Mucosa of gallbladder (tissue), 1 donor: ENCODE measurements at places on chromosomes 6 and 20.

- DNase-seq: no peak
Measured at GRCh38 chr20:4490606-4491280, 231.0 kb upstream of the PRND start.

GRCh38 chr6:108497883-108498282 is 62.8 kb upstream of the FOXO3 start:
- DNase-seq: no peak

DNA sequence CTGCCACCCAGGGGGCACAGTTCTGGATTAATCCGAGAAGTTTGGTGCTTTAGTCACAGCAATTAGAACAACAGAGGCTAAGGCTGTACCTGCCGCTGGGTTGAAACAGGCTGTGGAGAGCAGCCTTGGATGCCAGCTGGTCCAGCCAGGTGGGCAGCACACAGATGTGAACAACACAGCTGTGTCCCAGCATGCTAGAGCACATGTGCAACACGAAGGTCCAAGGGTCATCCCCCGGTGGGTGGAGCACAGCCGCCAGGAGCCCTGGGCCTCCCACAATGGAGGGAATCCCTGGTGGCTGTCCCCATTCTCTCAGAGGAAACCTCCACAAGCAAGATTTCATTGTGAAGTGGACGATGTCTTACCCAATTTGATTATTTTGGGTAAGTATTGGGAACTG is 99.2 kb upstream of the SYNDIG1 start:
- no peak for DNase-seq

GRCh38 chr6:35192301-35192860 is 21.4 kb upstream of the SCUBE3 start:
- DNase-seq: no peak

GRCh38 chr20:63696306-63696627 is 185 bp upstream of the TNFRSF6B start:
- DNase-seq: no peak

- DNase-seq: no peak
Measured at GRCh38 chr20:20211988-20212518, 155.9 kb upstream of the INSM1 start.

DNA sequence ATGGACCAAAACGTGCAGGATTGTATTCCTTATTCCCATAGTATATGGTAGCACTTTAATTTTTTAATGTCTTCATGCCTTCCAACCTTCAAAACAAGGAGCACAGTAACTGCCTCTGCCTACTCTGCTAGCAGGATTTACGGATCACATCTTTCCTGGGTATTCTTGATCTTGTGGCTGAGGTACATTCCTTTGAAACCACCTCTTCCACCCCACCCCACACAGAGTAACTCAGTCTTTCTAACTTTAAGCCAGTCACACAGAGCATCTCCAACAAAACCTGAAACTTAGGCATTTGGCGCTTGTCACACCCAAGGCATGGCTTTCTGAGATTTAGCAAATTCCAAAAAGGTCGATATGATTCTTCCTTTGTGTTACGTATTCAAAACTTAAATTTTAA is 2.3 kb upstream of the ID4 start:
- DNase-seq: no peak

DNA sequence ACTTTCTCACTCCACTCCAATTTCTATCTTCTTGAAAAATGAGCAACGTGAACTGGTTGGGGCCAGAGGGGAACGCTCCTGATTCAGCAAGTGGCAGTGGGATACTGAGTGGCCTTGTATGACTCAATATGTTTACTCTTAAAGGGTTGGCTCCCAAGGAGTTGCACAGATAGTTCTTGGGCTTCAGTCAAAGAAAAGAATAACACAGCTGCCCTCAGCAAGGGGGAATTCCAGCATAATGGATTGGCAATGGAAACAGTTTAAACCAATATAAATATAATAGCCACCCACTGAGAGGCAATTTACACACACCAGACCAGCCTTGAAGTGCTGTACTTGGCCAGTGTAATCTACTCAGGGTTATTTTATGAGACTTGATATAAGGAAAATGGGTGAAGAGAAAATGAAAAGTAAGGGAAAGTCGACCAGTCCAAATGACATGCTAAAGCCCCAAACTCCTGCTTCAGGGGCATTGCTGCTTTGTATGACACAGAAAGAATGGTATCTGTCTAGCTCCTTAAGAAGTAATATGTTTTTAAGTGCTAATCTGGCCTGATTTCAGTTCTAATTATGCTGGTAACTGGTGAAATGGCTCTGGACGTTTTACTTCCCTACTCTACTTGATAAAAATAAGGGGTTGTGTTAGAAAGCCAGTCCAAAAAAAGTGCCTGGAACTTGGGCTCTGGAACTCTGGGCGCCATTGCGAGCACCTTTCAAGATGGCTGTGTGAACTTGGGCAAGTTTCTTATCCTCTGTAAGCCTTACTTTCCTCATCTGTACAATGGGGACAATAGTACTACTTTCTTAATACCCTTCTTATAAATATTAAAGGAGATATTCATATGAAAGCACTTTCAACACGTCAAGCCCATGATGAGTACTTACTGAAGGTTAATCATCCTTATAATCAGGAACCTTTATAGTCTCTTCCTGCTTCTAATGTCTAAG is 712.9 kb upstream of the MAP3K7 start:
- no peak for DNase-seq

DNA sequence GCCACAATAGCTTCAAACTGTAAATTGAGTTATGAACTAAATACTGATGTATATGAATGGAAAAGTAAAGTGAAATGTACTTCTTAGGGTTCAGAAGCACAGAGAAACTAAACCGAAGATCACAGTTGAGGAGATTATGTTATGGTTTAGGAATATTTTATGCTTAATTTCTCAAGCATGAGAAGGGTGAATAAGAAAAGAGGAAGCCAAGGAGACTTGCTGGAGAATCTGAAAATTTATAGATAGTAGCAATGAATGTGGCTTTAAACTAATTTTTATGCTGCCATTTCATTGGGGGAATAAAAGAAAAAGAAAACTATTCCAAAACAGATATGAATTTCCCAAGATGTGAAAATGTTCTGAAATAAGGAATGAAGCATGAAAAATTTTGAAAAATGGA is 5.6 kb downstream of the ANKS1A start:
- DNase-seq: no peak

- no peak for DNase-seq
Measured at GRCh38 chr20:6709910-6710595, 57.4 kb upstream of the BMP2 start.

GRCh38 chr20:43460830-43461200 is 3.1 kb downstream of the SRSF6 start:
- no peak for DNase-seq

DNA sequence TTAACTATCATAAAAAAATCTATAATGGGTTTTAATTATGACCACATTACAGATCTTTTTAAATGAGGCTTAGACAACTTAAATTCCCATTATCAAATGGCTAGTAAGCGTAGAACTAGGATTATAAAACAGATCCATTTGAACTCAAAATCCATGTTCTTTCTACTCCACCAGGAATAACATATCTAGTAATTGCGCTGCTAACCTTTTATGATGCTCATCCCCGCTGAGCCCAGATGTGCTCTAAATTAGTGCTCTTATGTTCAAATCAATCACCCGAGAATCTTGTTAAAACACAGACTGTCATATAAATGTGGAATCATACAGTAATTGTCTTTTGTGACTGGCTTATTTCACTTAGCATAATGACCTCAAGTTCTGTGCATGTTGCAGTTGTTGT is 903.1 kb downstream of the PHF3 start:
- DNase-seq: no peak

DNA sequence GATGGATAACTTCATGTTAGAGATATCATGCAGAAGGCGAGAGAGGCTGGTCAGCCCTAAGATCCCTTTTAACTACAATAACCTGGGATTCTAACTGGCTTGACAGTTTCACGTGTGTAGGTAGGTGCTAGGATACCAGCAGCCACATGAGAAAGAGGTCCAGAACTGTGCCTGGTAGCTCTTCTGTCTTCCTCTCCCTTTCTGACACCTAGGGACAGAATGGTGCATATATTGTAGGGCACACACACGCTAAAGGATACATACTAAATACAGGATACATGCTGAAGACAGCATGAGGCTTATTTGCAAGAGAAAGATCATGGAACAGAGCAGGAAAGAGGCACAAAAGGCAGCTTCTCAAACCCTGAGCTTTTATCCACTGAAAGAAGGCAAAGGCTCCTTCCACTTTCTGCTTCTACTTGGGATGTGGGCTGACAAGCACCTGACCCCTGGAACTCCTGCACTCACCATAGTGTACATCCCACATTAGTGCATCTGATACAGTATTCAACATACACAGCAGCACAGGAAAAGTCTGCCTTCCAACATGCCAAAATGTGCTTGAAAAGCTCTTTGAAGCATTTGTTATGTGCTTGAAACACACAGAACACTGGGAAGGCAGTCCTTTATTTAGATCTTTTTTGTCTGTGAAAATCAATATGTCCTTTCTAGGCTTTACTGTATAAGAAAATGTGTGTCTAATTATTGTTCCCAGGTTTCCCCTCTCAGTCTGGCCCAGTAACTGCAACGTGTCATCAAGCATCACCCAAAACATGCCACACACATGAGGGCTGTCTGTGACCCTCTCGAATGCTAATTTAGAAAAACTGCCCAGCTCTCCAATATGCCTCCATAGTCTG is 3.2 kb downstream of the SLC22A23 start:
- DNase-seq: no peak

DNA sequence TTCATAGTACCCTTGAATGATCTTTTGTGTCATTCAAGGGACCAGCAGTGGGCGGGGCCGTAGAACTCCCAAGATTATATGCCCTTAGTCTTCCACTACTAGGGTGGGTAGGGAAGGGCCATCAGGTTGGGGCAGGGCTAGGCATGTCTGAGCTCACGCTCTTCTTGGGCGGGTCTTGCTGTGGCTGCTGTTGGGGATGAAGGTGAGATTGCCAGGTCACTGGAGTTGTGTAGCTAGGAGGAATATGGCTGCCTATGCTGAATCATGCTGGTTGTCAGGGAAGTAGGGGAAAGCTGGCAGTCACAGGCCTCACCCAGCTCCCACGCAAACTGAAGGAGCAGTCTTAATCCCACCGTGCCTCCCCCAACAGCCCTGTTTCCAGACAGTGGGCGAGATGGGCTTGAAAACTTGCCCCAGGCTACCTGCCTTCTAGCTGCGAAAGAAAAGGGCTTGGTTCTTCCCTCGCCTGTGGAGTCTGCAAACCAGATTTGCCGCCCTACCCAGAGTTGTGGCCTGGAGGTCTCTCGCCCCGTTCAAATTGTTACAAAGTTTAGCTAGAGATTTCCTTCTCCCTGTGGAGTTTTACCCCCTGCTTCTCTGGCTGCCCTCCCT is 76.4 kb upstream of the ADGRF4 start:
- no peak for DNase-seq

DNA sequence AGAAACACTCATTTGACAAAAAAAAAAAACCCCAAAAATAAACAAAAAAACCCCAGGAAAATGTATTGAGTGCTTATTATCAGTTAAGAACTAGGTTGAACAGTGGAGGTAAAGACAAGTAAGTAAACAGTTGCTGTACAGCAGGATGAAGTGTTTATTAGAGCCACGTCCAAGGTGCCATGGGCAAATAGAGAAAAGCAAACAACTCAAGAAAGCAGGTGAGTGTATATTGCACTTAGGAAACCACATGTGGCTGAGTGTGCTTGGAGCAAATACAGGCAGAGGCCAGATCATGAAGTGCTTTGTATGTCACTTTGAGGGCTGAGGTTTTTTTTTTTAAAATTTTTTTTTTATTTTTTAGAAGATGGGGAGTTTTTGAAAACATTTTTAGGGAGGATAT is 98.3 kb downstream of the MACROD2 start:
- no peak for DNase-seq

- DNase-seq: no peak
Measured at GRCh38 chr6:42079941-42080464, 29.7 kb downstream of the TAF8 start.

DNA sequence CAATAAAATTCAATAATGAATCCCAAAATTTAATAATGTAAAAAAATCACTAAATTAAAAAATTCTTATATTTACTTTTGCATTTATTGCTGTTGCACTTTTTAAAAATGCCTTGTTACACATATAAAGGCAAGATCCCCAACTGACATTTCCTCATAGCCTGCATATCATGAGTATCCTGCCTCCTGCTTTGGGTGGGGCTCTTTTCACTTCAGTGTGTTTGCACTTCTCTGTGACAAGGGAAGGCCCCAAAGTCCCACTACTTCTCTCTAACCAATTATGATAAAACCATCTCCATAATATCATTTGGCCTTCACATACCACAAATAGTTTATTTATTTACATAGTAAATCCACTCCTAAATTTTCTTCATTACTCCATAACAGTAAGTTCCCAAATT is 446.1 kb upstream of the MARCKS start:
- DNase-seq: no peak

DNA sequence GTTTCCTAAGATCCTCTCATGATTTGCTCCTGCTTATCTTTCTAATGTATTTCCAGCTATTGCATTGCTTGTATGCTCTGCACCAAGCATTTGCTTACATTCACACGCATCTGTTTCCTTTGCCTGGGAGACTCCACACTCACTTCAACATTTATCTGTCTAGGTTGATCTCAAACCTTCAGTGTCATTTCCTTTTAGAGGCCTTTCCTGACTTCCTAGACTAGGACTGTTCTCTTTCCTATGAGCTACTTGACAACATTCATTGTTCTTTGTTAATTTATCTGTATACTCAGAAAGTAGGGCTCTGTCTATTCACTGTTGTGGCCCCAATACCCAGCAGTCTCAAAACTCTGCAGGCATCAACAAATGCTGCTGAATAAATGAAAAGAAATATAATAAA is 84.4 kb downstream of the WASF1 start:
- DNase-seq: no peak

DNA sequence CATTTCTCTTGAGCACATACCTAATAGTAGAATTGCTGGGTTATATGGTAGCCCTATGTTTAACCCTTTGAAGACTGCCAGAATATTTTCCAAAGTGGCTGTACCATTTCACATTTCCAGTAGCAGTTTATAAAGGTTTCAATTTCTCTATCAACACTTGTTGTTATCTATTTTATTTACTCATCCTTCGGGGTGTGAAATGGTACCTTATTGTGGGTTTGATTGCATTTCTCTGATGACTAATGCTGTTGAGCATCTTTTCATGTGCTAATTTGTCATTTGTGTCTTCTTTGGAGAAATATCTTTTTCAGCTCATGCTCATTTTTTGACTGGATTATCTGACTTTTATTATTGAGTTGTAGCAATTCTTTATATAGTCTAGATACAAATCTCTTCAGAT is 5.4 kb downstream of the ENPP4 start:
- DNase-seq: no peak
